M059J (cell line): ENCODE measurements at places on chromosomes 3 and 15. TPM values are rescaled to one million over a fixed set of nuclear protein-coding genes. Genes with fewer than 3 reads are reported as not detected.

BTLA gene
- not detected in 2 replicates for total RNA-seq

CPN2 gene
- total RNA-seq = not detected in 2 replicates

- DNase-seq = no peak
Observed at GRCh38 chr3:142348460-142348859, 99.4 kb downstream of the XRN1 start.

ADCY5 gene
- total RNA-seq = not detected in 2 replicates

GRCh38 chr3:8981700-8982099, 18.4 kb upstream of the RAD18 start:
- no peak for DNase-seq

- peak; percentile 84 for DNase-seq
Observed at GRCh38 chr3:40843851-40844548, 319.2 kb downstream of the ZNF621 start.

TPRG1 gene
- 0.42 and 2.9 TPM in 2 replicates for total RNA-seq

- no peak for DNase-seq
Observed at GRCh38 chr15:77866596-77867125, 210.8 kb downstream of the TBC1D2B start.

DNA sequence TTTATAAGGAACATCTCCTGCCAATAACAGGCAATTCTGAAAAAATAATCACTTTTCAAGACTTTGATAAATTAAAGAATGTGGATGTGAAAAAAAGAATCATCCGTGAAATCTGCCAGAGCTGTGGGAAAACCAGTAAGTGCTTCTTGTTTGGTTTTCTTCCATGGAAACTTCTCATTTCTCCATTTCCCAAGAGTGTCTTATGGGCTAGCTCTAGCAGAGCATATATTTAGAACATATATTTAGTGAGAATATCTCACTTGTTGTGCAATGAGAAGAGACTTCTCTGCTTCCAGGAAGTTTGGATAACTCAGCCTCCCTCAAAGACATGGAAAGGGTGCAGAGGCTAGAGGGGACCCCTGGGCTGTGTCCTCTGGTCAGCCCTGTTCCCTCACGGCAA, 49.9 kb downstream of the COL6A5 start:
- DNase-seq = no peak

CD80 gene
- total RNA-seq = not detected in 2 replicates

DNA sequence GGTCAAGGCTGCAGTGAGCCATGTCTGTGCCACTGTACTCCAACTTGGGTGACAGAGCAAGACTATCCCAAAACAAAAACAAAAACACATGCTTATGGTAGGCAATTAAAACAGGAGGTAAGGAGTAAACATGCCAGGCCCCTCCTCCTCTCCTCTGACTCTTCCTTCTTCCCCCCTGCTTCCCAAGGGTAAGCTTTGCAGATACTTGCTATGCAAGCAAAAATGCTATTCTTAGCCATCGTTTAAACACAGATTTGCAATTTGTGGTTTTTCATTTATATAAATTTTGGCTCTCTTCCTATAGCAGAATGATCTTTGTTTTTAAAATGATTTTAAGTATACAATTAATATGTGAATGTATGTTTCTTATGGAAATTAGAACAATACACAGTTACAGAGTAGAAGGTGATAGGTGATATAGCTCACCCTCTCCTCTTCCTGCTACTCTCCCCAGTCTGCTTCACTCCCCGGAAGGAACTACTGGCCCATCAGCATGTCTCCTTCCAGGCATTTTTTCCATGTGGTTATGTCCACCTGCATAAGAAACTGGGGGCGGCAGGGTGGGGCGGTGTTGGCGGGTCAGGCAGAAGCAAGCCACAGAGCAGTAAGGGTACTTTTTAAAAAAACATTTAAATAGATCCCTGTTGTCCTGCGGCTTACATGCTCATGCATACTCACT, 42.1 kb downstream of the IGF1R start:
- no peak for DNase-seq

PLCH1 gene
- total RNA-seq = 0.10 and 0.17 TPM in 2 replicates

MYH15 gene
- total RNA-seq = 0.05 and 0.44 TPM in 2 replicates

KLHL40 gene
- total RNA-seq = not detected in 2 replicates

GP9 gene
- total RNA-seq = not detected in 2 replicates

POLQ gene
- 11.7 and 16.9 TPM in 2 replicates for total RNA-seq

TMCO5A gene
- not detected in 2 replicates for total RNA-seq

DNA sequence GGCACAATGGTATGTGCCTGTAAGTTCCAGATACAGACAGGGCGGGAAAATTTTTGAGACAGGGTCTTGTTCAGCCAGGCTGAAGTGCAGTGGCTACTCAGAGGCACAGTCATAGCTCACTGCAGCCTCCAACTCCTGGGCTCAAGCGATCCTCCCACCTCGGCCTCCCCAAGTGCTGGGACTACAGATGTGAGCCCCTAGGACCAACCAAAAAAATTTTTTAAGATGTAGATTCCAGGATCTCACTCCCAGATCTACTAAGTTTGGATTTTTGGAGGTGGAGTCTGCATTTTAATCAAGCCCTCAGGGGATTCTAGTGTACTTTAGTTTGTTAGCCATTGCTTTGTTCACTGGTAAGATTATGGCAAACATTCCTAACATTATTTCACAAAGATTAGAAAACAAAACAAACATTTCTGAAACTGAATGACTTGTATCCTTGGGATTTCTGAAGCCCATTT, 2.7 kb downstream of the LIPH start:
- peak; percentile 87 for DNase-seq

- no peak for DNase-seq
Observed at GRCh38 chr3:147356909-147357900, 49.1 kb downstream of the ZIC4 start.

DNA sequence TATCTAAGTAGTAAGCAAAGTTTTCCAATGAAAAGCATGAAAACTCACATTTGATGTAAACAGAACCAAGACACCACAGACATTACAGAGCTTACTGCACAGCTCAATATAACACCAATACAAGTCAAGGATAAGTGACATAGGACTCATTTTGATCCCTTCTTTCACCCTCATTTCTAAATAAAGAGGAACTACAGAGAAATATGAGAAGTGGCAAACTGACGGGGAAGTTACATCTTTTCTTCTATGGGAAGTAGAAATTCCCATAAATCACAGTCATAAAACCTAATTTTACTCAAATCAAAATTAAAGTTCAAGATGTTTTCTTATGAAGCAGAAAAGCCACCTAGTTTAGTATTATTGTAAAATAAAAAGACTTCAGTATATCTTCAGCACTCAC, 3.8 kb downstream of the ATG3 start:
- DNase-seq = no peak

- no peak for DNase-seq
Observed at GRCh38 chr15:68284616-68285258, 7.2 kb downstream of the FEM1B start.

DNA sequence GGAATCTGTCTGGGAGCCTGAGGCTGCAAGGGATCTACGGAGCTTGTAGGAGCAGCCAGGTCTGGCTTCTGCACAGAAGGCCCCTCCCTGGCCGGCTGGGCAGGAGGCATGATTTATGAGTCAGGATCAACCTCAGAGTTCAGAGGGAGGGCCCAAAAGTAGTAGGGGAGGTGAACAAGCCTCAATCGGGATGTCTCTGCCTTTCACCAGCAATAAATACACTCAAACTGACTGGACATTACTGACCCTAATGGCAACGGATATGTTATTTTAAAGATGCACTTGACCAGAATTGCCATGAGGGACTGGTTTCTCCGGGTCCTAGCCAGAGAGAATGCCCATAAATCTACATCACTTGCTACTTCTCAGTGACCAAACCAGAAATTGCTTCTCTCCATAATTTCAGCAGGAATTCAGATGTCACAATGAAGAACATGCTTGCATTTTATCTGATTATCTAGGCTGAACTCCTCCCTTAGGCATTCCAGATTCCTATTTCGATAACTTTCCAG, 109.6 kb upstream of the LMOD3 start:
- peak; percentile 70 for DNase-seq

- DNase-seq = peak; percentile 83
Observed at GRCh38 chr3:111967651-111968274, 11.1 kb upstream of the ABHD10 start.

GRCh38 chr3:44665173-44665572, 16.6 kb downstream of the ZNF35 start:
- DNase-seq = no peak

GRCh38 chr15:101310161-101310480, 15.1 kb upstream of the SNRPA1 start:
- no peak for DNase-seq

UROC1 gene
- total RNA-seq = 0.02 TPM in 1 of 2 replicates, not detected in the other

DNA sequence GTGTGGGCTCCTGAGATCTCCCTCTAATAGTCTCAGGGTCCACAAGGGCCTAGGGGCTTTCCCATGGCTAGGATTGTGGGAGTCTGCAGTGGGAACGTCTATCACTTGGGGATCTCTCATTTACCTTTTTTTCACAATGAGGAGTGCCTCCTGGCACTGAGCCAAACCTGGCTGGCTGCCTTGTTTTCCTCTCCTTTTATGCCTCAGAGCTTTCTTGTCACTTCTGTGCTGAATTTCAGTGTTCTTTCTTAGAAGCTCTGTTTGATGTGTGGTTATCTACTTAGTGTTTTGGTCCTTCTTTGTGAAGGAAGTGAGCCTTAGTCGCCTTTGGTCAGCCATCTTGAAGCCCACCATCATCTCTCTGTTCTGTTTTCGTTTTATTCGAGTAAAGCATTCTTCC, 33.9 kb downstream of the DOCK3 start:
- peak; percentile 28 for DNase-seq

KCNMB3 gene
- total RNA-seq = 0.52 and 1.1 TPM in 2 replicates

GRCh38 chr15:94404733-94405283, 173.4 kb downstream of the MCTP2 start:
- DNase-seq = no peak

DNA sequence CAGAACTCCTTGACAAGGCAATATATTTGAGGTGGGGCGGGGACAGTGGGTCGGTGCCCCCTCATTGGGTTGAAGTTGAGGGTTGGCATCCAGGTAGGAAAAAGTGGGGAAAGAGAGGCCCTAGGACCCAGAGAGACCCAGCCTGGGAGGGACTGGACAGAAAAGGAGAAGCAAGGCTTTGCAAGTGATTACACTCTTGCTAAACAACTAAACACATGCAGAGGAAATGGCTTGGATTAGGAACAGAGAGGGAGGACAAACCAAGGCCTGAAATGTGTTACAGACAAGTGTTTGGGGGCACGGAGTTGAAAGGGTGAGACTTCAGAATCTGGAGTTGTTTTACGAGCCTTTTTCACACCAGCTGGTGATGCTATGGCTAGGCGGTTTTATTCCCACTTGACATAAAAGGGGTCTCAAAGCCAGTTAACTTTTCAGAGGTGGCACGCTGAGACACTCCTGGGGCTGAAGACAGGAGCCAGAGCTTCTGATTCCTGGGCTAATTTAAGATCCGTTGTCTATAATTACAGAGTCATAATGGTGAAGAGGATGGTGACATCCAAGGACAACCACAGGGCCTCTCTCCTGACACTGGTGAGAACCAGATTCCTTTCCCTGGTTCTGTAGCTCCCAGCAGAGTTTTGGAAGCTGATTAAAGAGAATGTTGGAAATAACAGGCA, 7.7 kb upstream of the KCTD6 start:
- DNase-seq = no peak

DNAJC19 gene
- total RNA-seq = 25.3 and 36.5 TPM in 2 replicates

DNA sequence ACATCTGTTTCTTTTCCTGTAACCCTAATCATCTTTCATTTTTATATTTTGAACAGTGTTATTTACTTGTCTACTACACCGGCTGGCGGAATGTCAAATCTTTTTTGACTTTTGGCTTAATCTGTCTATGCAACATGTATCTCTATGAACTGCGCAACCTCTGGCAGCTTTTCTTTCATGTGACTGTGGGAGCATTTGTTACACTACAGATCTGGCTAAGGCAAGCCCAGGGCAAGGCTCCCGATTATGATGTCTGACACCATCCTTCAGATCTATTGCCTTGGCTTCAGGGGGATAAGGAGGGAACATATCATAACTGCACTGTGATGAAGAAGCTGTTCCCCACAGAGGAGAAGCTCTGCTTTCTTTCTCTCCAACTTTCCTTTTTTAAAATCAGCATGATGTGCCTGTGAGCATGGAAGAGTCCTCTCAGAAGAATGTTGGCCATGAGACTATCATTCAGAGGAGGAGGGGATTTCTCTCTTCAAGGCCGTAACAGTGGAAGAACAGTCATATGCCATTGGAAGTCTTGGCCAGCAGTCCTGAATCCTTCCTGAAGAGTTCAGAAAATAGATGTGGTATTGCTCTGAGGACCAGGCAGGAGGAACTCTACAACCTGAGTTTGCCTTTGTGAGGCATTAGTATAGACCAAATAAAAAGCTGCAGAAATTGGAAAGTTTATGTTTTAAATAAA, 69.9 kb downstream of the SEC22A start:
- DNase-seq = no peak

GRCh38 chr3:107868449-107868848, 222.4 kb downstream of the CD47 start:
- no peak for DNase-seq

GRCh38 chr3:181457190-181457589, 254.5 kb upstream of the SOX2 start:
- peak; percentile 51 for DNase-seq

MME gene
- total RNA-seq = 45.1 and 51.7 TPM in 2 replicates

DNA sequence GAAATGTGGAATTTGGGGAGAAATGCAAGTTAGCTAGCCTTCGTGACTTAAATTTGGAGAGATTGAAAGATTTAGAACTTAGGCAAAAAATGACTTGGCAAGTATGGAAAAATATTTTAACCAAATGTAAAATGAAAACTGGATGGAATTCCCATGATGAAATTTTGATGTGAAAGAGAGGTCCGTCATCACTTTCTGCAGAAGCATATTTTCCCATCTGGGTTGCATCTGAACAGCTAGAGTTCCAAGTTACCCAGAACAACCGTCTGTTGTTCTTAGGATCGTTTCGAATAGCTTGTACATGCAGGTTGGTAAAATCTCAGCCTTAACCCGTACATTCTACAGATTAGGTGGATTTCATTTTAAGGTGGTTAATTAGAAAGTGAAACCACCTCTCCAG, 136.3 kb downstream of the GHSR start:
- no peak for DNase-seq

DNA sequence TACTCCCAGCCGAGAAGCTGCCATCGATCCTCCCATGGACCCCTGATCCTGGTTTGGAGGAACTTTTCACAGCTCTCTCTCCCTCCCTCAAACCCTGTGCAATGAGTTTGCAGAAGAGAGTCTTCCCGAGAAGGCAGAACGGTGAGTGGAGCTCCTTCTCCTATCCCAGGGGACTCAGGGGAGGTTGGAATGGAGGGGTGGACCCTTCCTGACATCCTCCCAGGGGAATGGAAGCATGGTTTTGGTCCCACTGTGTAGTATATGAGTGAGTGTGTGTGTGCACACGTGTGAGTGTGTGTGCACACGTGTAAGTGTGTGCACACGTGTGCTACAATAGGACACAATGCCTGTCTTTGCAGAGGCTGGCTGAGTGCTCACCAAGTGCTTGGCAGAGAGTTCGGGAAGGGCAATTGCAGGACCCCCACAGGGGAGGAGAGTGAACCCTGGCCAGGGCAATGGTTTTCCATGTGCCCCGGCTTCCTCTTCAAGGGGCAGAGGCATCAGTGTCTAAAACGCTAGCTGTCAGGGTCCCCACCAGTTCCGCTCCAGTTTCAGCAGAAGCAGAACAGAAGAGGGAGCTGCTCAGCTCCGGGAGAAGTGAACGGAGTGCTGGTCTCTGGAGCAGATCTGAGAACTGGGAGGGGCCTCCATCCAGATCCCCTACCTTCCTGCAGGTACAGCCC, 13.8 kb upstream of the IL16 start:
- DNase-seq = no peak

ST6GAL1 gene
- 0.47 and 1.2 TPM in 2 replicates for total RNA-seq

ST3GAL6 gene
- 11.6 and 19.4 TPM in 2 replicates for total RNA-seq

GRCh38 chr3:138455801-138456716, 21.6 kb downstream of the ESYT3 start:
- peak; percentile 29 for DNase-seq

TRAIP gene
- total RNA-seq = 6.5 and 9.9 TPM in 2 replicates

ZNF502 gene
- 0.15 and 0.62 TPM in 2 replicates for total RNA-seq
